ENCODE measurements at places on chromosomes 12 and 14. TPM values are rescaled to one million over a fixed set of nuclear protein-coding genes. Genes with fewer than 3 reads are reported as not detected.
A peak's percentile ranks its signal among the peaks of the same experiment; 100 is the strongest.

DNA sequence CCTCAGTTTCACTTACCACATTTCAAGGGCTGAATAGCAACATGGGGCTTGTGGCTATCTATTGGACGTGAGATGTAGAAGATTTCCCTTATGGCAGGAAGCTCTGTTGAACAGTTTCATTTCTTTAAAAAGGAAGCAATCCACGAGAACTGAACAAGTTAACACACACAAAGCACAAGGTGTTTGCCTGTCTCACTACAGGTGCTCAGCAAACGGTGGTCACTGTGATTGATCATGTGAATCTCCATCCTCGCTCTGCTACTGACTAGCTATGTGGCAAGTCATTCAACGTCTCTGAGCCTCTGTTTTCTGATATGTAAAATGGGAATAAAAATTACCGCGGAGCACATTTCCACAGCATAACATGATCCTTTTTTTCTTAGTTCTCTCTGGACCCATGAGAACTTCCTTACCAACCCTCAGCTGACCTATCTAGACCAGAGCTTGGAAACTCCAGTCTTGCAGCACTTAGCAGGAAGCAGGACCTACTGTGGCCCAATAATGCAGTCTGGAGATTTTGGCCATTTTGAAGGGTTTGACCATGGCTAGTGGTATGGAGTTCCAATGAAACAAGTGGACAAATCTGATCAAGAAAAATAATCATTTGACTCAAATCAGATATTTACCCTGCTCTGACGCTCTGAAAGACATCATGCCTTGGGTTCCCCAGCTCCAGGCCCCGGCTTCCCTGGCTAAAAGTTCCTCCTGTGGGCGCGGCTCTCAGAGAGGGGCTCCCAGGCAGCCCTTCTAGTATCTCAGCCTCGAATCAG, 278.8 kb downstream of the ZFP36L1 start:
- peak; percentile 69 for DNase-seq

GRCh38 chr12:46374711-46375110, 2.1 kb upstream of the SLC38A2 start:
- no peak for DNase-seq

GRCh38 chr14:76136476-76137110, 15.1 kb upstream of the GPATCH2L start:
- no peak for DNase-seq

GRCh38 chr14:23125933-23126524, 7.0 kb upstream of the CEBPE start:
- no peak for DNase-seq

DNA sequence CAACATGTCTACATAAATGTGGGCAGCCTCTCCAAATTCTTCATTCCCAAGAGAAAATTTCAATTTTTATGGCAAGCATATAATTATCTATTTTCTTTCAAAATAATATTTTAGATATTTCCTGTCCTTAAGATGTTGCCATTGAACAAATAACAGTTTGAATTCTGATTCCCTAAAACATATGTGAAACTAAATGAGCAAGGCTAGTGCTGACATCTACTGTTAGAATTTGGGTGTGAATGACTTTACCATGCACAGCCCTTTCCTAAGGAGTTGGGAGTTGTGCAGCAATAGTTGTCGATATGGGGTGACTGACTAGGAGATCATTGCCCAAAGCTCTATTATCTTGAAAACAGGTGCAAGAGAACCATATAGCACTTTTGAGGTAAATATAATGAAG, 108.2 kb upstream of the SLC38A4 start:
- no peak for DNase-seq

DNA sequence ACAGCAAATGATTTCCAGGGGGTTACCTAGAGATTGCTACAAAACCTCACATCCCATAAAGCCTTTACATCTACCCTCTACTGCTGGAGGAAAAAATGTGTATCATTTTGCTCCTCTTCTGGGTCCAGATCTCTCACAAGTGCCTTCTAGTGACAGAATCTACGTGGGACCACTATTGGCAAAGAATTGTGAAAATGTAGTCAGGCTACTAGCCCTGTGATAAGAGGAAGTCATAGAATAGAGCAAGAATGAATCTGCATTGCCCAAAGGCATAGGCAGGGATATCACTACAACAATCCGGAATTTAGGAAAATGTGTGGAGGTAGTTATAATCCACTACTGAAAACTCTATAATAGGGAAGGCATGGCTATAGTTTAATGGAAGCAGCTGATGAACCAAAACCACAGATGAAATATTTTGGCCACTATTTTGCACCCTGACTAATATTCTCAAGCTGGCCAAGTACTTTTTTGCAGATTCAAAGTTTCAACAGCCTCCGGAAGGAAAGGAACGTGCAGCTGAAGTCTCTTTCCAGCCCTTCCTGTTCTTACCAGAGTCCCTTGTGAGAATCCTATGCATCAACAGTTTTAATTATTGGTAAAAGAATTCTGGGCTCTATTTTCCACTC, 176.8 kb downstream of the PHLDA1 start:
- no peak for DNase-seq

DNA sequence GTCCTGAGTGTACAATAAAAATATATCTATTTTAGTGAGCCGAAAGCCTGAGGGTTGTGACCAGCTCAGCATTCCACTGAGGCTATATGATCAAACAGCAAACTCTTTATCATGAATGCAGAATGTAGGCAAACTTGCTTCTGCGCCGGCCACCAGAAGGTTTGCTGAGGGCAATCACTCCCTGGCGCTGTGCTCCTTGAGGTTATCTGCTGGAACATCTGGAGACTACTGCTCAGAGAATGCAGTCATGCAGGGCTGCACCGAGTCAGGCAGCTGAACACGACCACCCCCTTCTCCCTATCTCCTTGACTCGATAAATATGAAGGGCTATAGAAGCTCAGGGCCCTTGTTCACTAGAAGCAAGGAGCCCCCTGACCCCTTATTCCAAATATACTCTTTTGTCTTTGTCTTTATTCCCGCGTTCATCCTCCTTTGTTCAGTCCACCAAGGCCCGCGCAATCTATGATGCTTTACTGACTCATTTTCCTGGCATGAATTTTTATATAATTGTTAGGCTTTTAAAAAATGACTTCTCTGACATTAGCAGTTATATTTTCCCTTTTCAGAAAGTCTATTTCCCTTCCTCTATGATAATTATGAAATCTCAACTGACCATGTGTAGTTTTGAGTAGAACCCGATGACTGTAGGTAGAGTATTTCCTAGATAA, 1089.3 kb downstream of the SLC16A7 start:
- DNase-seq, result no peak

DNA sequence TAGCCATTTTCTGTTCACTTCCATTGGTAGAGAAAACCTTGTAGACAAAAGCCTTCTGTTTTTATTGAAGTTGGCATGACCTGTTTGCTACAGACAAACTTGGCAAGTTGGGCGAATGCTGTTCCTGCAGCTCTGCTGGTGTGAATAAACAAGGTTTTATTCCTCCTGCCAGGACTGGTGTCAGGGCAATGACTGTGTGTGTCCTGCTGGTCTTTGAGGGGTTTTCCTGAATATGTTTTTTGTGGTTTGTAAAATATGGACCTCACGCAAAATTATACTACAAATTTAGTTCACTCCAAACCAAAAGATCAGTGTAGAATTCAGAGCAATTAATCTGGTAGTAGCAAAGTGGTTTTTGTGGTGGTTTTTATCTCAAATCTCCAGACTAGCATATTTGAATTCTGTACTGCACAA, 140.8 kb downstream of the ERC1 start:
- no peak for DNase-seq

DNA sequence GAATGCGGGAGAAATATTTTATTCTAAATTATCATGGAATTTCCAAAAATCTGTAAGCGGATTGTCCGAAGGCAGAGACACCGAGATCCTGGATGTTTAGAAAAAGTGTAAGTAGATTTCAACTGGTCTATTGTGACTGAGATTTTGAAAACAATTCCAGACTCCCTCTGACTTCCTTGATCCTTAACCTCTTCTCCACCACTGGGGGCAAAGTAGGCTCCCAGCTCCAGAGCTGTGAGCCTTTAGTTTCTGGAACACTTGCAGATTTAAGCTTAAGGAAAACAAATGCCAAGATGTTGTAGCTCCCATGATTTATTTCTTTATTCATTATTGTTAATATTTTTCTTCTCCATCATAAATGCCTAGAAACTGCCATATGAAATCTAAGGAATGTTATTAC, 1320.5 kb upstream of the SEL1L start:
- no peak for DNase-seq

DNA sequence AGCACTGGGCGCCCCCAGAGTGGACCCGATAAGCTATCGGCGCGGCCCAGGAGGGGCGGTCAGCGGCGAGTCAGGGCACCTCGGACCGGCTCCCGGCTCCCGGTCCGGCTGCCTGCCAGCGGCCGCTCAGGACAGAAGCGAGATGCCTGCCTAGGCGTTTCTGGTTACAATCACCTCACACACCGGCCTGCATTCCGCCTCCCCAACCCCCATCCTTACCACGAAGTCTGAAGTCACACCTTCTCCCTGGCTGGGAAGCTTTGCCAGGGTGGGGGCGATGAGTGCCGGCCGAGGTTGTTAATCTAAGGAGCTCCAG, 42.6 kb upstream of the TBX5 start:
- no peak for DNase-seq

- no peak for DNase-seq
These were observed 86.4 kb downstream of the EML1 start for GRCh38 chr14:99879401-99880295.

GRCh38 chr12:48788524-48788853, 400 bp downstream of the ADCY6 start:
- no peak for DNase-seq

GRCh38 chr12:109461049-109461845, 15.9 kb downstream of the KCTD10 start:
- DNase-seq, result no peak

GRCh38 chr14:92173668-92174067, 51.9 kb downstream of the CPSF2 start:
- no peak for DNase-seq

The KRT4 gene
- total RNA-seq, result not detected

The GLIPR1L1 gene
- not detected for total RNA-seq

The KRT8 gene
- total RNA-seq, result 2,148 TPM

The TGFB3 gene
- 7.4 TPM for total RNA-seq

The FCF1 gene
- total RNA-seq, result 11.7 TPM

Data from Peyer's patch (tissue), 4 donors.